Activated CD4-positive, alpha-beta T cell treated with anti-CD3 and anti-CD28 coated beads, Interleukin-2, amount 50 U/mL, for 4 hours (primary cell): ENCODE measurements at places on chromosomes 2 and 18.

- no peak for DNase-seq
Observed at GRCh38 chr2:230318190-230319121, 8.5 kb upstream of the SP140L start.

- no peak for DNase-seq
Observed at GRCh38 chr2:187586011-187586641, 31.9 kb upstream of the TFPI start.

GRCh38 chr2:98468621-98469236, 24.1 kb downstream of the INPP4A start:
- DNase-seq = peak; percentile 67

GRCh38 chr18:32701313-32701712, 71.5 kb downstream of the KLHL14 start:
- no peak for DNase-seq

DNA sequence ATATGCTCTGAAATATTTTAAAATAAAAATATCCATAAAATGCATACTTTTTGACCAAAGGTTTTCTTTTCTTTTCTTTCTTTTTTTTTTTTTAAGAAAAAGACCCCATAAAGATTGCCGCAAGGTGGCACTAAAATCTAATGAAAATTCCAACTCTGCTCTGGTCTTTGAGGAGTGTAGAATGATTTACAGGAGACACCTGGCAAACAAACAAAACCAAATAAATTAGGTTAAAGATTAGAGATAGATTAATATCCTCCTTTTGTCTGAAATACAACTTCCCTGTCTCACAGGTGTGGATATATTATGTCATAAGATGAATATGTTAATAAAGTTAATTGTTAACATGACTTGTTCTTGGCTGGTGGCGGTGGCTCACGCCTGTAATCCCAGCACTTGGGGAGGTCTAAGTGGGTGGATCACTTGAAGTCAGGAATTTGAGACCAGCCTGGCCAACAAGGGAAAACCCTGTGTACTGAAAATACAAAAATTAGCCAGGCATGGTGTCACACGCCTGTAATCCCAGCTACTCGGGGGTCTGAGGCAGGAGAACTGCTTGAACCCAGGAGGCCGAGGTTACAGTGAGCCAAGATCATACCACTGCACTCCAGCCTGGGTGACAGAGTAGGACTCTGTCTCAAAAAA, 3.5 kb upstream of the RHOB start:
- DNase-seq = no peak

- no peak for DNase-seq
Observed at GRCh38 chr2:169012812-169013627, 18.1 kb downstream of the ABCB11 start.

DNA sequence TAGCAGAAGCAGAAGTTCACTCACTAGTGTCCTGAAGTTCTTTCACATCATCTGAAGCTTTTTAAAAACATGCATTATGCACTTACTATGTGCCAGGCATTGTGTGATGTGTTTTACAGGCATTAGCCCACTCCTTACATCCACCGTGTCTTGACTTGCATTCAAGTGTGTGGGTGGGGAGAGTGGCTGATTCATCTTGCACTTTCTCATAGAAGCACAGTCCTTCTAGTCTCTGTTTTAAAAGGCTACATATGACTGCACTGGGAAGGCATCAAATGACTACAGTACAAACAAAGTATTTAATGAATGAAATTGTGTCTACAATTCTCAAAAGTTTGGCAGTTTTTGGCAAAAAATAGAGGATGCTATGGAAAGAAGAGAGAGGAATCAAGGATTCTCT, 21.6 kb upstream of the DSC3 start:
- DNase-seq = no peak

DNA sequence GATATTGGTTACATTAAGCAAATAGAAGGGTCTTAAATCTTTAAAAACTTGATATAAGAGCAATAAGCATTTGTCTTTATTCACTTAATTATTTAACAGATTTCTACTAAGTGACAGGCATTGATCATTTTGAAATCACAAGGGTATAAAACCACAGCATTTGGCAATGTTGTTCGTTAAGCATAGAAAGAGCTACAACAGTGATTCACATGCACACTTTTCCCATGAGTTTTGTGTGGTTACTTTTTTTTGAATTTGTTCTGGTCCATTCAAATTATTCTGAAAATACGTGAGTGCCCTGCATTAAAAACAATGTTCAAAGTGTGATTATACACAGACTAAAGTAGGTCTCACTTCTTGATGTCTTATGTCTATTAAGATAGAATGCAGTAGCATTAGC, 52.2 kb downstream of the LYPD6B start:
- no peak for DNase-seq

- no peak for DNase-seq
Observed at GRCh38 chr2:28563869-28564268, 68.0 kb downstream of the PLB1 start.

DNA sequence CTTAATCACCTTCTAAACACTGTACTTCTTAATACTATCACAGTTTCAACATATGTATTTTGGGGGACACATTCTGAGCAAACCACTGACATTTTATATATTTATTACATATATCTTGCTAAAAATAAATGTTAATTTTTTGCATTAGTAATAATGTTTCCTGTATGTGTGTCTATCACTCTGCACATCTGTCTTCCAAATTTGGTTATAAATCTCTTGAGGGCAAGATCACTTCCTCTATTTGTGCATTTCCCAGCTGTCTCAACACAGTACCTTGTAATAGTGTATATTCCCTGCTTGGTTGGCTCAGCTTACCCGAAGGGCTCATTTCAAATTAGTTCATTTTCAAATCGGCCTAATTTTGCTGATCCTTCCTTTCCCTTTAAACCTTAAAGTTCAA, 617.1 kb upstream of the GYPC start:
- no peak for DNase-seq

DNA sequence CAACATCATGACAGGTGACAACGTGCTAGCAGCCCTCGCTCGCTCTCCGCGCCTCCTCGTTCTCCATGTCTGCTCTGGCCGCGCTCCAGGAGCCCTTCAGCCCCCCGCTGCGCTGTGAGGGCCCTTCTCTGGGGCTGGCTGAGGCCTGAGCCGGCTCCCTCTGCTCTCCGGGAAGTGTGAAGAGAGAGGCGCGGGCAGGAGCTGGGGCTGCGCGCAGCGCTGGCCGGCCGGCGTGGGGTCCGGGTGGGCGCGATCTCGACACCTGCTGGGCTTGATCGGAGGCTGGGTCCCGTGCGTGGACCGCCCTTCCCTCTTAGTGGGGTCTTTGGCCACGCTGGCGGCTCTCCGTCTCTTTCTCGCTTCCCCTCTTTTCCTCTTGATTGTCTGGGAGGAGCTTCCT, 195.5 kb downstream of the ANKRD30BL start:
- DNase-seq = no peak

GRCh38 chr2:18425210-18425703, 135.2 kb downstream of the RDH14 start:
- no peak for DNase-seq

DNA sequence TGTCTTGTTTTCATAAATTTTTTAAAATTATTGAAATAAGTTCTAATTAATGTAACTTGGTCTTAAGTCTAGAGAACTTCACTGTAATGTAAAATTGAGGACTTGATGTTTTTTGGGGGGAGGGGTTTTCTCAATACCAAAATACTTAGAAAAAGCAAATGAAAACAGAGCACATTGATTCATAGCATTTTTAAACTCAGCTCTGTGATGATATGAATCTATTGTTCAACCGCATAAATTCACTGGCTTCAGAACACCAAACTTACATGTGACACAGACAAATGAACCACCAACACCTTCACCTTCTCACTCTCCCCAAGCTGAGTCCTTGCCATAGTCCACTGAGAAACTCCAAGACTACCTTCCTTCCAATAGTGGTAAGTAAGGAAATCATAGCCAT, 108.2 kb downstream of the ZNF521 start:
- no peak for DNase-seq

DNA sequence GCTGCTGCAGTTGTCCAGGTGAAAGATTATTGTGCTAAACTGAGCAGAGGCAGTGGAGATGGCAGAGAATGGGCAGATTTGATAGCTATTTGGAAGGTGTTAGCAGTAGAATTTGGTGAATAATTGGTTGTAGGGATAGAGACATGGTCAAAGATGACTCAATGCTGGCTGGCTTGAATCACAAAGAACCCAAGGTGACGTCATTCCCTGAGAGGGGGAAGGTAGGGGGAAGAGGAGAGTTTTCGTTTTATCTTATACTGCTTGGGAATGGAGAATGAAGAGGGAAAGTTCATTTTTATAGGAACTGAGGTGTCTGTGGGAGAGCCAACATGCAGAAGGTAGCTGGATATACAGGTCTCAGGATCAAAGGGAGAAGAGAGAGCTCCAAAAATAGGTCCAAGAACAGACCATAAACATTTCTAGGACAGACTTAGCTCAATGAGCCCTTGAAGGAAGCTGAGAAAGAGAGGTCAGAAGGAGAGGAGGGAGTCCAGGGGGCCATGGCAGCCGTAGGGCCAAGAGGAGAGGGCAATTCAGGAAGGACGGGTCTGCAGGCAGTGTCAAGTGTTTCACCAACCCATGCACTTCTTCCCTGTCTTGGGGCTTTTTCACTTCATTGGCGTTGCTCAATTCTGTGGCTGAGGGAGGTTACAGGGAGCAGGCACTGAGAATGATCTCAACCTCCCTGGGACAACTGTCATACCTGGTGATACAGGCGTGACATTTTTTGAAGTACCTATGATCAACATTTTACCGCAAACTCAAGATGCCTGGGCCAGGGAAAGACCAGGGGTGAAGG, 281.3 kb downstream of the TDRD15 start:
- no peak for DNase-seq

DNA sequence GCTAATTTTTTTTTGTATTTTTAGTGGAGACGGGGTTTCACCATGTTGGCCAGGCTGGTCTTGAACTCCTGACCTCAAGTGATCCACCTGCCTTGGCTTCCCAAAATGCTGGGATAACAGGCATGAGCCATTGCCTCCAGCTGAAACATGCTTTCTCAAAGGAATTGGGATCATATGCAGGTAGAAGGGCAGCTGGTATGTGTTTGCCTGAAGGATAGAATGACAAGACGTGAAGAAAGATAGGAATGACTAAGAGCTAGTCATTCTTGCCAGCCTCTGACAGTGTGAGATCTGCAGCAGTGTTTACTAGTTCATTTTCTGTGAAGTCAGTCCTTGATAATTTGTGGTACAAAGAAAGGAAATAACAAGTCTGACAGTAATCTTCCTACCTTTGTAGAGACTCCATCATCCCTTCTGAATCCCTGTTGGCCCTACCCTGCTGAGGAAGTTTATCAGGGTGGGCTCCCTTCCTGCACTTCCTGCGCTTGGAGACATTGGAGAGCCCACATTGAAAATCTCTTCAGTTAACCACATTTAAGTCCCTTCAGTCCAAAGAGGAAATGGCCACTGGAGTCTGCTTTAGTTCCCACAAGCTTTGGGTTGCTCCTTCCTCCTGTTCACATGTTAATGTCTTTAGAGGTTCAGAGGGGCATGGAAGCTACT, 14.7 kb downstream of the CFLAR start:
- DNase-seq = no peak

- no peak for DNase-seq
Observed at GRCh38 chr18:59220164-59220783, 316 bp downstream of the GRP start.

DNA sequence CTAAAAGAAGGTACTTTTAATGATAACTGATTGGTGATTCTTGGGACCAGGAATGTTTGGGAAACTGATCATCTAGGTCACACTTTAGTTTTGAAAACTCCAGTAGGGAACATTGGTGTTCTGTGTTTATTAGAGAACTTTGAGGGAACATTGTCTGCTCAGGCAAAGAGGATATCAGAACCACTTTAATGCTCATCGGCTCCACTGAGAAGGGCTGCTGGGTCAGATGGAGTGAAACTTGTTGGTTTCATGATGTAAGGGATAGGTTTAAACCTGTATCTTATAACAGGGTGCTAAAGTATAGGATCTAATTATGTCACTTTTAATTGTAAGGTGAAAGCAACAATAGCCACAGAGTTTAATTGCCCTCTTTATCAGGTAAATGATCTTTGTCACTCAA, 14.2 kb upstream of the POLI start:
- no peak for DNase-seq

DNA sequence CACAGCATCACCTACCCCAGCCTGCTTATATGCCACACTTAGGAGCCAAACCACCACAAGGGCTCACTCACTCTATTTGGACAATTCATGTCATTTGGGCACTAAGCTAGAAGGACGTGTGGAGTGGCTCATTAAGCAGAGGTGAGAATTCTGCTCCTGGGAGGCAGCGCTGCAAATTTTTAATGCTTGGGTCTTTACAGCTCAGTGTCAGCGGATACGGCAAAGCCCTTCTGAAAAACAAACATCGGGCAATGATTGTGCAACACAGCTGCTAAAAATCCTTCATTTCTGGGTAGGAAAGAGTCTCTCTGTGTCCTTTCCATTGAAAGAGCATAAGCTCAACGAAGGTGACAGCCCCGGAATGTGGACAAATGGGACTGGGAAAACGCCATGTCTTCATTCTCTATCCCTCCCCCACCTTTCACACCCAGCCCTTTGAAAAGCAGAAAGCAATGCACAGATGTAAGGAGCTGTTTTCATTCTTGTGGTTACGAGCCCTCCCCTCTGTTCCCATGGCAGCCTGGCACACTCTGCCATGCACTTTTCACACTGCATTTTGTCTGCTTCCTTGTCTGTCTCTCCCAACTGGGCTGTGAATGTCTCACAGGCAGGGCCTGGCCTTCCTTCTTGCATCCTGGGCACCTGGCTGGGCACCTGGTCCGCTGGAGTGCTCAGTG, 16.0 kb downstream of the TMEM177 start:
- DNase-seq = no peak

DNA sequence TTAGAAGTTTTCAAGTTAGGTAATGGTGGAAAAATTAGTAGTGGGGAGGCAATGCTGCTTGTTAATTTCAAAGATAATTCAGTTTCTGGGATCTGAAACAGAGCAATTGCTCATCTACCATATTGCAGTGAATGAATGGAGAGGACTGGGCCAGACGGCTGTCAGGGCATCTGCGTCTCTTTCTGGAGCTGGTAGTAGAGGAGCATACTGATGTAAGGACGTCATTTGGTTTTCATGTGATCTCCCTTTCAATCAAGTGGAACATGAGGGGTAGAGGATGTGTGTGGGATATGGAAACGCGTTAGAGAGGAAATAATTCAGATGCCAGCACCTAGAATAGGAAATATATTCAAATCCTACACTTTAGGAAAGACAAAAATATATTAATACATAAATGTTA, 490.3 kb downstream of the ADCYAP1 start:
- DNase-seq = no peak

DNA sequence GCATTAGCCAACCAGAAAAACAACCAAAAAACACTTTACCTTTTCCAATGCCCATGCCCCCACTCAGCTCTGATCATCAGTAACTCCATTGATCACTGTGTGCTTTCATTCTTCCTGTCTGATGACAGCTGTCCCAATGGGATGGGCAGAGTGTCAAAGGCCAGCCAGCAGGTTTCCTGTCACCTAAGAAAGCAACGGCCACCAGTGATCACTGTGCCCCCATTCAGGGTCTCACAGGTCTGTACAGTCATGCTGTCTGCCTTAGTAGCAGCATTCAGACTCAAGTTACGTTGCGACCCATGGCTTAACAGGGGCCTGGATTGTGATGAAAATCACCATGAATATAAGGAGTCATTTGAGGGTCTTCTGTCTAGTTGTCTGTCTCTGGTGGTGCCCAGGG, 184.5 kb downstream of the MGAT5 start:
- DNase-seq = no peak

- no peak for DNase-seq
Observed at GRCh38 chr2:162018530-162018929, 55.5 kb downstream of the DPP4 start.

GRCh38 chr2:151771599-151772358, 37.5 kb upstream of the NEB start:
- DNase-seq = no peak
